Naive thymus-derived CD8-positive, alpha-beta T cell (primary cell): ENCODE measurements at places on chromosomes 7 and 10.

DNA sequence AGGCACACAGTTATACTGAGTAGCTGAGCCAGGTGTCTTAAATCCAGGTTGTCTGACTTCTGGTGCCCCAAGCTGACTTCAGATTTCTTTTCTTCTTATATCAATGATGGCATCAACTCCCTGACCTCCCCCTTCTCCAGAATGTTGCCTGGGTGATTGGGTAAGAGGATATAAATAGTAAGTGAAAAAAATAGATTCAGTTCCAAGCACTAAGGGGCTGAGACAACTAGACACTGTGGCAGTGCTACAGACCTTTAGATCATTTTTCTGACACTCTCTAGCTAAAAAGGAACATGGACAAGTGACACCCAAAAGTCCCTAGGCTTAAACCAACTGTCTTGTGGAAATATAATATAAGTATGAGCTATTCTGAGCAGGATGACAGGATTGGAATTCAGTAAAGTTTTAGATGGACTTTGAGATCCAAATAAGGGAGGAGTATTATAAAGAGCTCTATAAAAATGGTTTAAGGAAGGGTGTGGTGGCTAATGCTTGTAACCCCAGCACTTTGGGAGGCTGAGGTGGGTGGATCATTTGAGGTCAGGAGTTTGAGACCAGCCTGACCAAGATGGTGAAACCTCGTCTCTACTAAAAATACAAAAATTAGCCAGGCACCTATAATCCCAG is 589.1 kb upstream of the GALNT17 start:
- no peak for DNase-seq

DNA sequence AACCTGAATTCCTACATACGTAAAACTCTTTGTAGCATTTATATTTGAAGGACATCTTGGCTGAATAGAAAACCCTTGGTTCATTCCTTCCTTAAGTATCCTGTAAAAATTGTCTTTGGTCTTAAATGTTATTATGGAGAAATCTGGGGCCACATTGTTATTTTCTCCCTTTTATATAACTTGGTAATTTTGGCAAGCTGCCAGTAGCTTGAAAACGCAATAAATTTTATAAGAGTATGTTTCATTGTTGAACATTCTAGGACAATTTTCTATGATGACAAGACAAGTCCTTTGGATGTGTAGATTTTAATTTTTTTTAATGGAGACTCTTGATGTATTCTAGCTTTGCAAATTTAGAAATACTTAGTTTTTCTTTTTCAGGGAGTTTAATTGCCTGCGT is 191.9 kb downstream of the ABCA13 start:
- DNase-seq = no peak

GRCh38 chr10:72449941-72450441 is 95.3 kb upstream of the DNAJB12 start:
- DNase-seq = no peak

DNA sequence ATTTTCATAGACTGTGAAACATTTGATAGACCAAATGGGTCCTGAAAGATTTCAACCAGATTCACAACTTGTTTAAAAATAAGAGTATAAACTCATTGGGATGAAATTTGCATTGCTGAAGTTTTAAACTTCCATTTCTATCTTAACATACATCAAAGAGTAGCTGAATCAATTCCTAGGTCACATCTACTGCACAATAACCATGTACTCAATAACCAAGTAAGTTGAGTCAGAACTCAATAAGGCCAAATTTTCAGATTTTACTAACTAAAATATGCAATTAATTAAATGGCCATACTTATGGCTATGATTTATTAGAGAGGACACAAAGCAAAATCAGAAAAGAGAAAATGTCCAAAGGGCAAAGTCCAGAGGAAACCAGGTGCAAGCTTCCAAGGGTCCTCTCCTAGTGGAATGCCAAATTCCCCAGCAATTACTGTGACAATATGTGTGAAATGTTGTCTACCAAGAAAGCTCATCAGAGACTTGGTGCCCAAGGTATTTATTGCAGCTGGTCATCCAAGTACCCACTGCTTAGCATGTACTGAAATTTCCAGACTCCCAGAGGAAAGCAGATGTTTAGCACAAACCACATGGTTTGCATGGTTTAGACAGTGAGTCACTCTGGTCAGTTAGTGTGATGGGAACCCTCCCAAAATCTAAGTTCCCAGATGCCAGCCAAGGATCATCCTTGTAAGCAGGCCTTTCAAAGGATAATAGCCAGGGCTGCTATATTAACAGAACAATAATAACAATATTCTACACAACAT is 238.9 kb downstream of the IPMK start:
- DNase-seq = no peak

- DNase-seq = peak; percentile 46
Observed at GRCh38 chr10:43292755-43293676, 26.2 kb upstream of the RASGEF1A start.

GRCh38 chr7:24231493-24231892 is 52.5 kb upstream of the NPY start:
- DNase-seq = no peak

DNA sequence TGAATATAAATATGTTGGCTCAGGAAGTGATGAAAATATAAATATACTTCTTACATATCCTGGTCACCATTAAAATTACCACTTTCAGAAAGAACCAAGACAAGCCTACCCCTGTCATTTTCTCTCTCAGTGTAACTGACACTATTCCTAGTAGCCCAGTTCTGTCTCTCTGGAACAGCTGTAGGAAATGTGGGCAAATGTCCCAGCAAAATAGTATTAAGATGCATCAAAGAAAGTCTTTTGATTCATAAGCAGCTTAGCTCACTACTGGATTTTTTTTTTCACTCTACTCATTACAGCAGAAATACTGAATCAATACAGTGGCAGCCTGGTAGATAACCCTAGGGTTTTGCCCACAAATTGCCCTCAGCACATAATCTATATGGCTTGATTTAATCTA is 290.9 kb downstream of the DNAJB9 start:
- no peak for DNase-seq

DNA sequence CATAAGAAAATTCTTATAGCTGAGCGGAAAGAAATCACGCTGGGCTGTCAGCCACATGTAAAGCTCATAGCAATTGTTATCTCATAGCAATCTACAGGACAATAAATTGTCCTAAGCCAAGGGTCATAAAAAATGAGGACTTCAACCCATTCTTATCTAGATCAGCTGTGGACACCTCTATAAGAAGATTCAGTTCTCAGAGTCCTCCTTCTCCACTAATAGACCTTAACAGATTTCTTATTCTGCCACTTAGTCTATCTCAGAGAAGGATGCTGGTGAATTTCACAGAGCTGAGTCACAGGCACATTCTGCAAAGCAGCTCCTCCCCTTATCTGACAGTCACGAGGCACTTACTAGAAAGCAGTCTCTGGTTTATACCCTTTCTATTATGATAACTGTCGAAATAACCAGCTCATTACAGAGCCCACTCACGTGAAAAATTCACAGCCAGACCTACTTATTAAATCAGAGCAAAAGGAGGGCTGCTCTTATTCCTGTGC is 185.3 kb upstream of the PCLO start:
- DNase-seq = no peak

- DNase-seq = no peak
Observed at GRCh38 chr10:132078746-132079345, 13.1 kb downstream of the JAKMIP3 start.

GRCh38 chr7:49778731-49779270 is 5.4 kb downstream of the VWC2 start:
- DNase-seq = no peak

DNA sequence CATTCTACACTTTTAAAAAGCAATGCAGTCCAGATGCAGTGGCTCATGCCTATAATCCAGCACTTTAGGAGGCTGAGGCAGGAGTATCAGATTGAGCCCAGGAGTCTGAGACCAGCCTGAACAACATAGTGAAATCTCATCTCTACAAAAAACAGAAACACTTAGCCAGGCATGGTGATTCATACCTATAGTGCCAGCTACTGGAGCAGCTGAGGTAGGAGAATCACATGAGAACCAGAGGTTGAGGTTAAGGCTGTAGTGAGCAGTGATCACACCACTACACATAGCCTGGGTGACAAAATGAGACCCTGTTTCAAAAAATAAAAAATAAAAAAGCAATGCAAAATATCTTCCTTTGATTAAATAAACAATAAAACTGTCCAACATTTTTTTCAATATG is 205.2 kb downstream of the GRM8 start:
- no peak for DNase-seq

DNA sequence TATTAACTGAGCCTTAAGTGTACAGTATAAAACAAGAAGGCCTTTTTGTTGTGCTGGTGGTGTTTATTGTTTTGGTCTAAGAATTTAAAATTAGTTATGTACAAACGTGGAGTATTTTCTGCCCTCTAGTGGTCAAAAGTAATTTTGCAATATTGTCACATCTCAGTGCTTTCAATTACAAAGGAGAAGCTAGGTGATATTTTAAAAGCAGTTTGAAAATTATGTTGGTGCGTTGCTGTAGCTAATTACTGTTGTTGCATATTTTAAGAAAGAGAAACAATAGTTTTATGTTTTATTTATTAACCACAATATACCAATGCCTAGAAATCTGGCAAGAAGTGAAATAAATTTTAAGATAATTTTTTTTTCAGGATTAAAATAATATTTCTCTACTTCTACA is 11.4 kb downstream of the NPVF start:
- DNase-seq = no peak

- no peak for DNase-seq
Observed at GRCh38 chr7:124084024-124084423, 51.2 kb upstream of the TMEM229A start.

DNA sequence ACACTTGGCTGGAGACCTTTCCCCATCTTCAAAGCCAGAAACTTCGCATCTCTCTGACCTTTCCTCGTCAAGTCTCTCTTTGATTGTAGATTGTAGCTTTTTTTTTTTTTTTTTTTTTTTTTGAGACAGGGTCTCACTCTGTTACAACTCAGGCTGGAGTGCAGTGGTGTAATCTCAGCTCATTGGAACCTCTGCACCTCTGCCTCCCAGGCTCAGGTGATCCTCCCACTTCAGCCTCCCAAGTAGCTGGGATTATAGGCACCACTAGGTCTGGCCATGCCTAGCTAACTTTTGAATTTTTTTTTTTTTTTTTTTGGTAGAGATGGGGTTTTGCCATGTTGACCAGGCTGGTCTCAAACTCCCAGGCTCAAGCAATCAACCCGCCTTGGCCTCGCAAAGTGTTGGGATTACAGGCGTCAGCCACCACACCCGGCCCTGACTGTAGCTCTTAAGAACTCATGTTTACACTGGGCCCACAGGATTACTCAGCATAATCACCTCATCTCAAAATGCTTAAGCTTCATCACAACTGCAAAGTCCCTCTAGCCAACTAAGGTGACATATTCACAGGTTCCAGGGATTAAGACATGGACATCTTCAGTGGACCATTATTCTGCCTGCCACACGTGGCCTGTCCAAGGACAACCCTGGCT is 11.7 kb downstream of the POLL start:
- peak; percentile 30 for DNase-seq

- DNase-seq = no peak
Observed at GRCh38 chr10:113985297-113985844, 58.3 kb upstream of the ADRB1 start.

GRCh38 chr10:122591736-122592135 is 31.2 kb downstream of the DMBT1 start:
- DNase-seq = peak; percentile 11

DNA sequence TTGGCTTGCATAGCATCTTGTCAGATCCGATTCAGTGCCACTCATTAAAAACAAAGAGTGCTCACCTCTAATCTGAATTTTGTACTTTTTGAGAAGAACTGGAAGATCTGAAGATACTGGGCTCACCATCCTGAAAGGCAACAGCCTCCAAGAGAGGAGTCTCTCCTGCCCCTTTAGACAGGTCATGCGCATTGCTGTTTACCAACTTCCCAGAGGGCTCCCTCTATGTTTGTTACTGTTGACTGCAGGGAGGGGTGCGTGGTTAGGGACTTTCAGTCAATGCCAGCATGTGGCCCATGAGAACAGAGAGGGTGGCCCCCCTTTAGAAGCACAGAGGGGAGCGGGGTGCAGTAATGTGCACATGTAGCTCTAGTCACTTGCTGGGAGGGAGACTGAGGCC is 33.2 kb upstream of the CABCOCO1 start:
- no peak for DNase-seq

DNA sequence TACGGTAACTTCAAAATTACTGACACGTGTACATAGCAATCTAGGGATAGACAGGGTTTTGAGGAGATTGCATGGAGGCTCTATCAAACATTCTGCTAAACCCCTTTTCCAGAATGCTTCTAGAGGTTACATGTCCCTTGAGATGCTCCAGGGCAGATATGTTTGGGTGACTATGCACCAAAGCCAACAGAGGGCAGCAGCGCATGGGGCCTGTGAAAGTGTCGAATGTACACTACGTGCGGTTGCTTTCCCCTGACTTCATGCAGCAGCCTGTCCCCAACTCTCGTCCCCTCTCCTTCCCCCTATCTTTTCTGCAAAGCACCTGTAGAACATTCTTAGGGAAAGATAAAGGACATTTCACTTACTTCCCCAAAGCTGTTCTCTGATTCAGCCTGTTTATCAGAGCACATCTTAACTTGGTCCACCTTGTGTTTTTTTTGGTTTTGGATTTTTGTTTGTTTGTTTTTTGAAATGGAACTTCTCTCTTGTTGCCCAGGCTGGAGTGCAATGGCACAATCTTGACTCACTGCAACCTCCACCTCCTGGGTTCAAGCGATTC is 90.2 kb downstream of the UBE3C start:
- DNase-seq = peak; percentile 16

DNA sequence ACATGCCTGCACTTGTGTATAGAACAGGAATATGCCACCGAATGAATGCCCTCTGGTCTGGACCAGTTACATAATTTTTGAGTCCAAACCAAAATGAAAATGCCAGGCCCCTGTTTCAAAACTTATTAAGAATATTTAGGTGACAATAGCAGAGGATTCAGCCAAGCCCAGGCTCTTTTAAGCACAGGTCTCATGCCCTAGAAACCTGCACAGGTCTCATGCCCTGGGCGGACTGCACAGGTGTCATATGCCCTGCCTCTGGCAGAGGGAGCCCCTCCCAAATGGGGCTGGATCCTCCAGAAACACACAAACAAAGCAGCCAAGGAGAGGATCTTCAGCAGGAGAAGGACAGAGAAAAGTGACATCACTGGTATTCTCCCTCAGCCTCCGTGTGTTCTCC is 605.4 kb upstream of the NRP1 start:
- no peak for DNase-seq

DNA sequence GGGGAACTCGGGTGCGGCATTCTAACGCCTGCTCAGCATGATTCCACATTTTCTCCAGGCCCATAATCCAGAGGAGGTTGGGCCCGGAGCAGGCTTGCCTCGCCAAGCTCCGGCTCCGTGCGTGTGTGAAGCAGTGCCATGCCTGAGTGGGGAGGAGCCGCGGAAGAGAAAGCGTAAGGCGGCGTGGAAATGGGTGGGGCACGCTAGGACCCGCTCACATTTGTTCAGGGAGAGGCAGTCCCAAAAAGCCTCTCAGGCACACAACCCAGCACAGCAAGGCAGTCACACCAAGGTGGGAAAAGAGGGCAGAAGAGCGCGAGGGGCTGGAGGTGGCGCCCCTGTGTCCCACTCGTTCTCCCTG is 695 bp upstream of the VDAC2 start:
- peak; percentile 77 for DNase-seq

GRCh38 chr7:22793593-22794462 is 28.8 kb downstream of the TOMM7 start:
- no peak for DNase-seq
